KBM-7 (cell line): ENCODE measurements at places on chromosomes 2 and 18.

- no peak for DNase-seq
Measured at GRCh38 chr2:68094111-68094510, 31.3 kb upstream of the C1D start.

- no peak for DNase-seq
Measured at GRCh38 chr18:38847326-38847725, 1281.7 kb upstream of the CELF4 start.

GRCh38 chr18:13532406-13533075 lies 193.8 kb downstream of the FAM210A start:
- no peak for DNase-seq

DNA sequence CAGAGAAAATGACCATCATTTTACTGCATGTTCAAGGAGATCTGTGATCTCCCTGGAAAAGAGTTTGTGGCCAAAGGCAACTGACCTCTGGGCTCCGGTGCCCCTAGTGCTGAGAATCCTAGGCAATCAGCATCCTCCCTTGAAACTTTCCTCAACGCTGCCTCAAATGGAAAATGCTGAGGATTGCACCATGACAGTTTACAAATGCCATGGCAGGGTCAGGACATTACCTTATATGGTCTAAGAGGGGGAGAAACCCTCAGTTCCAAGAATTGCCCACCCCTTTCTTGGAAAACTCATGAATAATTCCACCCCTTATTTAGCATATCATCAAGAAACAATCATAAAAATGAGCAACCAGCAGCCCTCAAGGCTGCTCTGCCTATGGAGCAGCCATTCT lies 48.3 kb downstream of the ALPK2 start:
- DNase-seq = no peak

DNA sequence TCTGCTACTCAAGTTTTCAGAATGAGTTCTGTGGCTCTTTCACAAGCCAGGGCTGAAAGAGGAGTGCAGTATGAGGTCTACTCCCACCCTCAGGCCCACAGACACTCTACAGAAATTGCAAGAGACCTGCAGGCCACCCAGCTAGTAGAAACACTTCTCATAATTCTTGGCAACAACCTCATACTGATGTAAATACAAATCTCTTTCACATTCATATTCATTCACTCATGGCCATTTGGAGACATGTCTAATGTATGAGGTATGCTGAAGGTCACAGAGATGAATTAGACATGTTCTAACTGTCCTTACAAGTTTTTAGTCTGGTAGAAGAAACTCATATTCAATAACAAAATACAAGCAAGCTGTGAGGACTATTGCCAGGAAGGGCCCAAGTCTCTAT lies 83.8 kb upstream of the KLHL29 start:
- no peak for DNase-seq

GRCh38 chr2:18381386-18381785 lies 179.1 kb downstream of the RDH14 start:
- DNase-seq = no peak

- peak; percentile 10 for DNase-seq
Measured at GRCh38 chr2:152552888-152553287, 164.4 kb downstream of the PRPF40A start.

- no peak for DNase-seq
Measured at GRCh38 chr18:38250971-38251370, 685.4 kb upstream of the CELF4 start.

DNA sequence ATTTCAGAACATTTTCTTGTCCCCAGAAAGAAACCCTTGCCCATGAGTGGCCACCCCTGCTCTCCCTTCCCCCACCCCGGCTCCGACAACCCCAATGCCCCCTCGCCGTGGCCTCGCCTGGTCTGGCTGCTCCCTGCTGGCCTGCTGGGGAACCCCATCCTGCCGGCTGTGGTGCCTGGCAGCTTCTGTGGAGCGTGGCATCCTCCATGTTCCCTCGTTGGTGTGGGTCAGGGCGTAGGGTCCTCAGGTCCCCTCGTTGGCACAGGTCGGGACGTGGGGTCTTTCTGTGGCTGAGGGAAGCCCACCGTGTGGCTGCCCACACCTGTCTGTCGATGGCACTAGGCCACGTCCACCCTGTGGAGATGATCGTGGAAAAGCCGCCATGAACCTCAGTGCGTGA lies 61.9 kb downstream of the NFATC1 start:
- no peak for DNase-seq
